ENCODE measurements at places on chromosomes 3 and 15. TPM values are rescaled to one million over a fixed set of nuclear protein-coding genes. Genes with fewer than 3 reads are reported as not detected.
A peak's percentile ranks its signal among the peaks of the same experiment; 100 is the strongest.

DNA sequence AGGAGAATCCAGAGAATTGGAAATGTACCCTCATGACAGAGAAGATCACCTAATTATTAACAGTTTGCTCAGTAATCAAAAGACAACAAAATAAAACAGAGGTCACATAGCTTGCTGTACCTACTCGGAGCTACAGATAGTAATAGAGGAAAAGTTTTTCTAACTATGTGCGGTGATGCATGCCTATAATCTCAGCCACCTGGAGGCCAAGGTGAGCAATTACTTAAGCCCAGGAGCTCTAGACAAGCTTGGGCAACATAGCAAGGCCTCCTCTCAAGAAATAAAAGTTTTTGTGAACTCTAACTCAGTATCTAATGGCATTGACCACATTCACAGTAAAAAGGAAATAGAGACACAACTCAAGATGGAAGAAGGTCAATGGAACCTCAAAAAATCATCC, 243.6 kb downstream of the ATP8B4 start:
- no peak for DNase-seq
- no peaks in the 10 kb centered on the region for H3K4me1 ChIP-seq
- H3K4me3 ChIP-seq = no peak overlapping the region
- H3K27me3 ChIP-seq = no peaks in the 10 kb centered on the region

GRCh38 chr3:41330465-41330864, 131.2 kb downstream of the CTNNB1 start:
- H3K27ac ChIP-seq = no peak overlapping the region
- H3K27me3 ChIP-seq = no peaks in the 10 kb centered on the region
- no peak overlapping the region for H3K4me3 ChIP-seq
- peaks cover 2% of the 10 kb centered on the region for H3K4me1 ChIP-seq

DNA sequence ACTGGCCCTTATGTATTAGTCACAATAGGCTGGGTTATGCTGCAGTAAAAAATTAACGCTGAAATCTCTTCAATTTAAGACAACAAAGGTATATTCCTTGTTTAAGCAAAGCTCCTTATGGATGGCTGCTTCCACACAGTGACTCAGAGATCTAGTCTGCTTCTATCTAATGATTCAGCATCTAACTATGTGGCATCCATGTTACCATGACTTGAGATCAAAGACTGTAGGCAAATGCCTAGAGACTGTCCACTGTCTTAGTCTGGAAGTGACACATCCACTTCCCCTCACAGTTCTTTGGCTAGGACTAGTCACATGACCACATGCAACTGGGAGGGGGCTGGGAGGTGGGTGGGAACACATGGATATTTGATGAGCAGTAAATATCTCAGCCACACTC, 61.3 kb upstream of the PSMD6 start:
- H3K36me3 ChIP-seq = no peaks in the 10 kb centered on the region
- H3K27me3 ChIP-seq = no peaks in the 10 kb centered on the region
- H3K4me1 ChIP-seq = no peaks in the 10 kb centered on the region
- DNase-seq = no peak
- H3K27ac ChIP-seq = no peak overlapping the region

DNA sequence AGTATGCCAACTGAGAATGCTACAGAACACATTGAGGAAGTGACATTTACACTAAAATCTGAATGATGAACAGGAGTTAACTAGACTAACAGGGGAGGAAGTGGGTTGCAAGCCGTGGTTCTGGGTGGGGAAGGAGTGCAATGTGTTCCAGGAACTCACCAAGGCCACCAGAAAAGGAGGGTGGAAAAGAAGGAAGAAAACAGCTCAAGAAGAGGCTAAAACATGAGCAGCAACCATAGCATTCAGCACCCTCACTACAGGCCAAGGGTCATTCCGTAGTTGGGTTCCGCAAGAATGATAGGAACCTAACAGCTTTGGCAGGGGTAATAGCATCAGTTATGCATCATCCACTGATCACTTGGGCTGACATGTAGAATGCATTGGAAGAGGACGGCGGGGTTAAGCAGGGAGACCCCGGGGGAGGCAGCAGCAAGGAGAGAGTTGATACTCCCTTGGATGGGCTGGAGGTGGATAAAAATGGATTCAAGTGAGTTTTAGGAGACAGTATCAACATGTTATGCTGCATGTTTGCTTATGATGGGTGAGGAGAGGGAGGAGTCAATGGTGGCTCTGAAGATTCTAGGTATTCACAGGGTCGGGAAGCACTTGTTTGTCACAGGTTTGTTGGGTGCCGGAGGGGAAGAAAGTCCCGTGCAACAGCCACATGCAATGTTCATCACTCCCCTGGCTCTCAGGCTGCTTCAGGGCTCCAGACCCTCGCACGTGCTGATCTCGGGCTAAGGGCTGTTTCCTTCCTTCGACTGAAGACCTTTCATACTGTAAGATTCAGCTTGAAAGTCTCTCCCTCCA, 53.2 kb downstream of the LIPC start:
- H3K27ac ChIP-seq = peak overlapping the region; percentile 75
- no peaks in the 10 kb centered on the region for H3K36me3 ChIP-seq
- H3K4me3 ChIP-seq = no peak overlapping the region
- peaks cover 7% of the 10 kb centered on the region for H3K4me1 ChIP-seq
- no peaks in the 10 kb centered on the region for H3K27me3 ChIP-seq

DNA sequence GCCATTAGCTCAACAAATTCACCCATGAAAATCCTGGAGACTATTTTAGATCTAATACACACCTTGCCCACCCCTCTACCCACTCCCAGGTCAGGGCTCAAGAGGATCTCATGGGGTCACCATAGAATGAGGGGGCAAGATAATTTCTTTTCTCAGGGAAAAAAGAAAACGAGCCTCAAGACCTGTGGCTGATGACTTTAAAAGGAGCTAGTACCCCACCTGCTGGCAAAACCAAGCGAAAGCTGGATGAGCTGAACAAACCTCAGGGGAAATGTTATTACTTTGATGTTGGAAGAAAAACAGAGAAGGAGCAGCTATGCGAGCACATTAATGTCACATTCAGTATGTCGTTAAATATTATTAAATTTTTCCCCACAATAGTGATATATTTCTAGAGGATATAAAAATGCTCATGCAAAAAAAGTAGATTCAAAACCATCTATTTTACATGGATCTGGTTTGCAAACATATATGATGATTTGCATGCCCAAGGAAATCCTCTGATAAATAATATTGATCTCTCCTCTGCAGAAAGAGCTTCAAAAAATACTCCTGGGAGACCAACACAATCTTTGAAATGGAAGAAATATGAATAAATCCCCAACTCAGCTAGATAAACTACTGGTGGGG, 37.7 kb downstream of the PLD1 start:
- H3K27ac ChIP-seq = peak overlapping the region; percentile 78
- H3K4me1 ChIP-seq = peaks cover 18% of the 10 kb centered on the region
- H3K36me3 ChIP-seq = no peaks in the 10 kb centered on the region
- H3K27me3 ChIP-seq = no peaks in the 10 kb centered on the region

Gene HGD
- 0.55 TPM for polyA plus RNA-seq

Gene SAMMSON
- polyA plus RNA-seq = not detected

DNA sequence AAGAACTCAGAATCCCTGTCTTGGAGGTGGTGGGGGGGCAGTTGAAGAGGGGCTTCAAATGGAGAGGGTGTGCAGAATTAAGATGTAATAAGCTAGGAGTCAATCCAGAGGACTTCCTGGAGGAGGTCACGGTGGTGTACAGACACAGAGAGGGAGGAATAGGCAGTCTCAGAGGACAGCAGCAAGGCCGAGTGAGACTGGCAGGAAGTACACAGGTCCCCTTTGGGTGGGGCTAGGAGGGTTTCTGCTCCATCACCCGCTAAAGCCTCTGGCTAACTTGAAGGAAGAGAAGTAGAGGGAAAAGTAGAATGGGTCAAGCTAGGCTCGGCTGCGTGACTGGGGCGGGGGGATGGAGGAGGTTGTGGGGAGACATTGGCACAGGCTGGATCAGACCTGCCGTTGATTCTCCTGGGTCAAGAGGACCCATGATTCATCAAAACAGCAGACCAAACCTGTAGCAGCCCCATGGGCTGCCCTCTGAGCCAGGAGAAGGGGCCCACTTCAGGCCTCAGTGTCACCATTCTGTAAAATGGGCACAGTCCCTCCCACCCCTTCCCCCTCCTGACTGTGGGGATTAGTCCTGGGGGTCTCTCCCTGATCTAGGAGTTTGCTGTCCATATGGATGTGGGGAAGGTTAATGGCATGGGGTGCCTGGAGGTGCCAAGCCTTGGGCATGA, 16.9 kb downstream of the CSPG4 start:
- H3K27me3 ChIP-seq = peaks cover 6% of the 10 kb centered on the region
- peaks cover 61% of the 10 kb centered on the region for H3K4me1 ChIP-seq
- no peak overlapping the region for H3K4me3 ChIP-seq
- no peak overlapping the region for H3K27ac ChIP-seq
- H3K36me3 ChIP-seq = no peaks in the 10 kb centered on the region

Gene INAFM2
- polyA plus RNA-seq = 9.8 TPM

Gene MOBP
- not detected for polyA plus RNA-seq

Gene RGMA
- 2.0 TPM for polyA plus RNA-seq

DNA sequence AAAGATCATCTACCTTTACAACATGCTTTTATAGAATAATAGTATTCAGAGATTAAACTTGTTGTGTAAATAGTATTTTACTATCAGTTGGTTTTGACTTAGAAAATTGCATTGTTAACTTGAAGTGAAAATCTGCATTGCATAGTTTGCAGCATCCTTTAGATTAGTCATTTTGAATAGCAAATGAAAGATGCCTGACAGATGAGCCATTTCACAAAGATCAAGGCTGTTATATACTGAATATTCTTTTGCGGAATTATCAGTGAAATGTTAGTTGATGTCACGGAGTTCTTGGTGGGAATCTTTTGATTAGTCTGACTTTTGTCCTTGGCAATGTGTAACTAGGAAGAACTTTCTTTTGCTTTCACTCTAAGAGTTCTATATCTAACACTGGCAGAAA, 24.5 kb downstream of the RSRC1 start:
- no peak overlapping the region for H3K4me3 ChIP-seq
- H3K36me3 ChIP-seq = peaks cover under 1% of the 10 kb centered on the region
- DNase-seq = no peak
- no peaks in the 10 kb centered on the region for H3K4me1 ChIP-seq
- no peaks in the 10 kb centered on the region for H3K27me3 ChIP-seq

GRCh38 chr3:99579246-99579645, 59.1 kb upstream of the COL8A1 start:
- H3K36me3 ChIP-seq = no peaks in the 10 kb centered on the region
- no peaks in the 10 kb centered on the region for H3K27me3 ChIP-seq
- DNase-seq = no peak

Gene CNTN4
- polyA plus RNA-seq = 0.61 TPM

Gene AMOTL2
- polyA plus RNA-seq = 15.7 TPM

DNA sequence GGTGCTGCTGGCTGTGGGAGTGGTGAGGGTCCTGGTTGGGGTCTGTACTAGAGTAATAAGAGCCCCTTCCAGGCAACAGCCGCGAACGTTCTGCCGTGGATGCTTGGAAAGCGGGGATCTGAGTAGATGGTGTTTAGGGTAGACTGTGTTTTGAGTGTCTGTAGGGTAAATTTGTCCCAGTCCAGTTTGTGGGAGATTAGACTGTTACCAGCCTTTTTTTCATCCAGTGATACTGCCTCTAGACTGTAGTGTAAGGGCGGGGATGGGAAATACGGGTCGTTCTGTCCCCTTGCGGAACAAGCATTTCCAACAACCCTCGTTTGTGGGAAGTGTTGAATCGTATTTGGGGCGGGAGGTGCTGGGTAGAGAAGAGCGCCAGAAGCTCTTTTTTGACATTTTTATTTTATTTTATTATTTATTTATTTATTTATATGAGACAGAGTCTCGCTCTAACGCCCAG, 424 bp downstream of the HAUS2 start:
- DNase-seq = no peak
- H3K27me3 ChIP-seq = no peaks in the 10 kb centered on the region
- peak overlapping the region; percentile 92 for H3K27ac ChIP-seq
- H3K4me1 ChIP-seq = peaks cover 90% of the 10 kb centered on the region
- peak overlapping the region; percentile 85 for H3K4me3 ChIP-seq
- peaks cover 14% of the 10 kb centered on the region for H3K36me3 ChIP-seq

DNA sequence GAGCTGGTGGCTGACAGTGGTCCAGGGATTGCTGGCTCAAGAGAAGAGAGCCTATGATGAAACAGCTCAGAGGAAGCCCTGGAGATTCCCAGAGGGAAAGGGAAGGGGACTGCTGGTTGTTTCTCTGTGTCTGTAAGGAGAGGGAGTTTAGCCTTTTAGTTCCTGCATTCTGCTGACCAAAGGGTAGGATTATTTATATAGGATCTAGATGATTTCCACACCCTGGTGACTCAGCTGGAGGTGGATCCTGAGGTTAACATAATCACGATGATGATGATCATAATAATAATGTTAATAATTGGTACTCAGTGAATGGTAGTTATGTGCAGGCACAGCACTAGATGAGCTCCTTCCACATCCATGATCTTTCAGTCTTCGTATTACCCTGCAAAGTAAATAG, 144.9 kb downstream of the EPHB1 start:
- H3K27me3 ChIP-seq = no peaks in the 10 kb centered on the region
- H3K27ac ChIP-seq = no peak overlapping the region
- H3K4me1 ChIP-seq = no peaks in the 10 kb centered on the region
- no peak overlapping the region for H3K4me3 ChIP-seq

GRCh38 chr3:47421741-47422649, 41.2 kb downstream of the PTPN23 start:
- DNase-seq = peak; percentile 86
- peaks cover 17% of the 10 kb centered on the region for H3K4me1 ChIP-seq
- H3K27ac ChIP-seq = peak overlapping the region; percentile 75
- no peaks in the 10 kb centered on the region for H3K27me3 ChIP-seq
- H3K4me3 ChIP-seq = no peak overlapping the region
- H3K36me3 ChIP-seq = no peaks in the 10 kb centered on the region

- H3K36me3 ChIP-seq = no peaks in the 10 kb centered on the region
- H3K27ac ChIP-seq = no peak overlapping the region
- H3K4me1 ChIP-seq = no peaks in the 10 kb centered on the region
Observed at GRCh38 chr3:23546181-23546580, 259.6 kb upstream of the UBE2E1 start.

GRCh38 chr3:106725566-106725965, 651.7 kb upstream of the CCDC54 start:
- H3K27me3 ChIP-seq = no peaks in the 10 kb centered on the region
- no peak for DNase-seq
- H3K4me3 ChIP-seq = no peak overlapping the region
- no peak overlapping the region for H3K27ac ChIP-seq

- DNase-seq = no peak
- H3K36me3 ChIP-seq = no peaks in the 10 kb centered on the region
- H3K27me3 ChIP-seq = no peaks in the 10 kb centered on the region
Observed at GRCh38 chr3:51739110-51739509, 32.2 kb downstream of the GRM2 start.

Gene GNB4
- polyA plus RNA-seq = 8.9 TPM

- no peak overlapping the region for H3K27ac ChIP-seq
- no peak for DNase-seq
- H3K27me3 ChIP-seq = no peaks in the 10 kb centered on the region
- H3K4me1 ChIP-seq = no peaks in the 10 kb centered on the region
- H3K4me3 ChIP-seq = no peak overlapping the region
Observed at GRCh38 chr3:31353166-31353565, 179.6 kb upstream of the STT3B start.

Gene TUSC7
- not detected for polyA plus RNA-seq

DNA sequence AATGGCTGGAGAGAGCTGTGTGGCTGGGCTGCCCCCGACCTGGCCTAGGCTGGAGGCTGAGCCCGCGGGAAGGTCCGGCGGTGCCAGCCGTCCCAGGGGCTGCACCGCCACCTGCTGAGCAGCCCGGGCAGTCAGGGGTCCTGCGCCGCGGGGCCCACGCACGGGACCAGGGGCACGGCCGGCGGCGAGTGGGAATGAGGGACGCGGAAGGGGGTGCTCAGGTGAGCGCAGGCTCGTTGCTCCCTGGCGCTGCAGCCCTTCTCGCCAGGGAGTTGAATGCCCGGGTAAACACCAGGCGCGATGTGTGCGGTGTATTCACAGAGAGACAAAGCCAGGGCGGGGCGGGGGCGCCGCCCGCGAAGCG, 666 bp upstream of the SEMA3F start:
- H3K36me3 ChIP-seq = no peaks in the 10 kb centered on the region
- H3K4me3 ChIP-seq = peak overlapping the region; percentile 54
- no peak overlapping the region for H3K27ac ChIP-seq
- peaks cover 42% of the 10 kb centered on the region for H3K27me3 ChIP-seq
- H3K4me1 ChIP-seq = peaks cover 35% of the 10 kb centered on the region
